ENCODE measurements at places on chromosomes 5 and 9.
A peak's percentile ranks its signal among the peaks of the same experiment; 100 is the strongest.

DNA sequence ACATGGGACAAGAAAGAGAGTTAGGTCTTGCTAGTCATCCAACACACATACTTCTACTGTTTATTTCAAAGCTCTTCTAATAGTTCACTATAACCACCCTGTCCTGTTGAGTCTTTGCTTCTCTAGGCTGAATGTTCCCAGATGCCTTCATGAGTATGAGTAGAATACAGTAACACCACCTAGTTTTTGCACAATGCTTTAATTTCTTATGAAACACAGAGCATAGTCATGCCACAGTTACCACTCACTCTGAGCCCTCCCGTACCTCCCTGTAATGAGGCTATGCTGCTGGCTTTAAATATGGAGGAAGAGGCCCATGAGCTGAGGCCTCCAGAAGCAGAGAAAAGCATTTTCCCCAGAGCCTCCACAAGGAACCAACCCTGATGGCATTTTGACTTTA lies 75.0 kb upstream of the SLC1A3 start:
- H3K27me3 ChIP-seq: no peaks in the 10 kb centered on the region
- H3K4me1 ChIP-seq: no peaks in the 10 kb centered on the region
- DNase-seq: no peak
- H3K4me3 ChIP-seq: no peak overlapping the region
- no peaks in the 10 kb centered on the region for H3K36me3 ChIP-seq

DNA sequence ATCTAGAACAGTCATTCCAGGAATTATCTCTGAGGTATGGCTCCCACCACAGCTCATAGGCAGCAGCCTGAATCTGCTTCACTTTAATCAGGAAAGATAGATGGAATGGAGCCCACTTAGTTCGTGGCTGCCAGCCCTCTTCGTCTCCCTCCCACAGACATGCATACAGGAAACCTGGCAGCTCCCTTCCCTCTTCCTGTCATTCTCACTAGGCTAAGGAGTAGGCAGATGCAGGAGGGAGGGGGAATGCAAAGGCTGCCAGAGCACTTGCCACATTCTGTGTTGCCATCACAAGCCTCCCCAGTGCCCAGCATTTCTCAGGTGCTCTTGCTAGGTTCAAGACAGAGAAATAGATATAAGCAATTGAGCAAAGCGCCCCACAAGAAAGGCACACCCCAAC lies 378.9 kb downstream of the ELAVL2 start:
- no peak overlapping the region for H3K27ac ChIP-seq
- H3K27me3 ChIP-seq: no peaks in the 10 kb centered on the region
- H3K4me1 ChIP-seq: no peaks in the 10 kb centered on the region
- no peaks in the 10 kb centered on the region for H3K36me3 ChIP-seq
- no peak overlapping the region for H3K4me3 ChIP-seq

DNA sequence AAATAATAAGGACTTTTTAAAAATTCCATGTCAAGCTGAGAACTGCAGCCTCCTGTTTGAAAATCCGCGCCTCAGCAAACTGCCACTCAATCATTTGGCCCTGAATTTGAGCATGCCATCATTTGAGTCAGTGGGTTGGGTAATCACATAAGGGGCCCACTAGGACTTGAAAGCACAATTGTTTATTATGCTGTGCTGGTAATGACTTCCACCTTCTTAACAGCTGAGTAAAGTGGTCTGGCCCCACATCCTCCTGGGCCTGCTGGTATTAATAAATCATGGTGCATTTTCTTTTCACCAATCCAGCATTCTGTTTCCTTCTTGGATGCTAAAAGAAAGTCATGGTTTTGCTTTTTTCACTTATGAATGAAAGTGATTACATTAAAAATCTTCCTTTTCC lies 103.0 kb upstream of the CTSL start:
- no peaks in the 10 kb centered on the region for H3K36me3 ChIP-seq
- H3K4me3 ChIP-seq: no peak overlapping the region
- no peak for DNase-seq
- H3K27ac ChIP-seq: no peak overlapping the region
- H3K4me1 ChIP-seq: no peaks in the 10 kb centered on the region
- no peaks in the 10 kb centered on the region for H3K27me3 ChIP-seq

GRCh38 chr5:32042551-32042961 lies 131.6 kb downstream of the GOLPH3 start:
- no peaks in the 10 kb centered on the region for H3K4me1 ChIP-seq
- H3K4me3 ChIP-seq: no peak overlapping the region
- H3K27me3 ChIP-seq: no peaks in the 10 kb centered on the region
- H3K27ac ChIP-seq: no peak overlapping the region
- no peak for DNase-seq

DNA sequence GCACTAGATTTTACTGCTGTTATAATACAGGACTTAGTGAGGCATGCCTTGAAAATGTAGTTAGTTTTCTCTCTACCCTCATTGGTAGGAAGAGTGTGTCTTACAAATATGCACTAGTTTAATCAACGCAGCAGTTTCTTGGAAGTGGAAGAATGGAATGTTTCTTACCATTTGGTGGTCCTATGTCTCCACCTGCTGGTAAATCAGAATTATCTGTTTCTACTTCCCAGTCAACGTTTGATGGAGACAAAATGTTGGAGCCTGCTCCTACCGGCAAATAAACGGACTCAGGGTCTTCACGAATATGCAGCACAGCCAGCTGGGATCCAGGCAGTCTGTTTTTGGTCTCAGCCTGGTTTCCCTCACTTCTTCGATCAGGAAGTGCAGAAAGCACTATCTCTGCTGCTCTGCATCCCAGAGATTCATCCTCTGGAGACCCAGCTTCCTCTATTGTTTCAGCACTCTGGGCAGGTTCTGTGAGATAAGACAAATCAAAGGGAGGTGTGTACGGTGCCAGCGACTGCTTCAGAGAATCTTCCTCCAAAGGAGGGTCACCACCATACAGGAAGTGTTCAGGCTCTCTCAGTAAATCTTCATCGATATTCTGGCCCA lies 59.5 kb upstream of the PCA3 start:
- no peaks in the 10 kb centered on the region for H3K27me3 ChIP-seq
- H3K4me1 ChIP-seq: peaks cover 4% of the 10 kb centered on the region
- no peak overlapping the region for H3K4me3 ChIP-seq
- no peak for DNase-seq
- H3K27ac ChIP-seq: no peak overlapping the region

- no peak overlapping the region for H3K27ac ChIP-seq
- no peaks in the 10 kb centered on the region for H3K4me1 ChIP-seq
These were observed 105.7 kb downstream of the NR3C1 start for GRCh38 chr5:143297756-143298155.

- DNase-seq: no peak
- H3K27ac ChIP-seq: no peak overlapping the region
- no peaks in the 10 kb centered on the region for H3K27me3 ChIP-seq
- no peaks in the 10 kb centered on the region for H3K36me3 ChIP-seq
These were observed 328.1 kb downstream of the MLLT3 start for GRCh38 chr9:20294046-20294750.

DNA sequence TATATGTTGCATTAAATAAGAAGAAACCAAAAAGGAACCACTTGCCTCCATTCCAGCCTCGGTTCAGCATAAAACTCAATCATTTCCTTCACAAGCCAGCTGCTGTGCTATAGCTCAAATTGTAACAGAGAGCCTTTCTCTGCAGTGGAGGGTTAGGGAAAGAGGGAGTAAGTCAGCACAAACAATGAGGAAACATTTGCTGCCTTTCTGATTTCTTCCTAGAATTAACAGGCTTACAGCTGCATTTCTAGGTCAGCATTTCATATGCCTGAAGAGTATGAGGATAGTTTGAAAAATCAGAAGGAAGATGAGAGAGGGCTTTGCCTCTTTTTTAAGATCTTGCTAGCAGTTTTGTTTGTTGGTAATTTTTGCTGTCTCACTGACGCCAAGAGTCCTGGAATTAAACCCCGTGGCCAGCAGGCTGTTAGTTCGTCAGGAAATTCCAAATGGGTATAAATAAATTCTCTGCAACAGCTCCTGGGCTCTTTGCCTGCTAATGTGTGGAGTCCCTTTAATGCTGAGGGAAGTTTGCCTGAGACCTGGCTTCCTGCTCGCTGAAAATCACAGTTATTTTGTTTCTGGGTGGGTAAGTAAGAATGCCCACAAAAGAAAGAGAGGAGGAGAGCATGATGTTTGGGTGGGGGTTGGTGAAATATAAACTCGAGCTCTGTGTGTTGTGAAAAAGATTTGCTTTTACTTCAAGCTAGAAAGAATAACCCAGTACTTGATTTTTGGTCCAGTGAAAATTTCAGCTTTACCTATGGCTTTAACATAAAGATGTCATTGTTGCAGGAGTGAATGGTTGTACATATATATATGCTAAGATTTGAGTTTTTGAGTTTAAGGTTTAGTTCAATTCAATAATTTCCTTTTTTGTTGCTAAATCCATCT lies 148.1 kb upstream of the DMRT1 start:
- H3K36me3 ChIP-seq: no peaks in the 10 kb centered on the region
- H3K27ac ChIP-seq: peak overlapping the region; percentile 32
- peak; percentile 56 for DNase-seq
- H3K4me3 ChIP-seq: no peak overlapping the region
- peaks cover 19% of the 10 kb centered on the region for H3K4me1 ChIP-seq

GRCh38 chr9:129724456-129725190 lies 28.2 kb downstream of the PTGES start:
- no peak for DNase-seq
- H3K4me1 ChIP-seq: no peaks in the 10 kb centered on the region
- no peak overlapping the region for H3K27ac ChIP-seq
- no peaks in the 10 kb centered on the region for H3K36me3 ChIP-seq
- no peaks in the 10 kb centered on the region for H3K27me3 ChIP-seq

- H3K4me1 ChIP-seq: no peaks in the 10 kb centered on the region
- H3K27ac ChIP-seq: peak overlapping the region; percentile 4
- no peaks in the 10 kb centered on the region for H3K36me3 ChIP-seq
- no peaks in the 10 kb centered on the region for H3K27me3 ChIP-seq
- no peak for DNase-seq
These were observed 25.1 kb downstream of the TRIO start for GRCh38 chr5:14168144-14168792.

- no peaks in the 10 kb centered on the region for H3K27me3 ChIP-seq
- no peaks in the 10 kb centered on the region for H3K36me3 ChIP-seq
- no peak overlapping the region for H3K27ac ChIP-seq
- H3K4me1 ChIP-seq: peaks cover 6% of the 10 kb centered on the region
- H3K4me3 ChIP-seq: no peak overlapping the region
These were observed 26.6 kb downstream of the PHF2 start for GRCh38 chr9:93603011-93603410.

DNA sequence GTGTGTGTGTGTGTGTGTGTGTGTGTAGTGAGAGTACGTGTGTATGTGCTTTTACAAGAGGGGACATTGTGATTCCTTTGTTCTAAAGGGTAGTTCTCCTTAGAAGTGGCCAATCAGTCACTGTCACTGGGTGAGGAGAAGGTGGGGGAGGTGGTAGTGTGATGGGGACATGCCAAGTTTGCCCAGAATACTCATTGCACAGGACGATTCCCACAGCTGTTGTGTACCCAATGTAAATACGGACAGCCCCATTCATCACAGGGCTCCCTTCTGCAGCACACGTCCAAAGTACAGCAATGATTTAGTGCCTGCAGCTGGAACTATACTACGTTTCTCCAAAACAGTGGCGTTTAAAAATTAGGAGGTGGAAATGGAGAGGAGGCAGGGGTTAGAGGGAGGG lies 287.8 kb downstream of the TLR4 start:
- no peak for DNase-seq
- no peak overlapping the region for H3K4me3 ChIP-seq

DNA sequence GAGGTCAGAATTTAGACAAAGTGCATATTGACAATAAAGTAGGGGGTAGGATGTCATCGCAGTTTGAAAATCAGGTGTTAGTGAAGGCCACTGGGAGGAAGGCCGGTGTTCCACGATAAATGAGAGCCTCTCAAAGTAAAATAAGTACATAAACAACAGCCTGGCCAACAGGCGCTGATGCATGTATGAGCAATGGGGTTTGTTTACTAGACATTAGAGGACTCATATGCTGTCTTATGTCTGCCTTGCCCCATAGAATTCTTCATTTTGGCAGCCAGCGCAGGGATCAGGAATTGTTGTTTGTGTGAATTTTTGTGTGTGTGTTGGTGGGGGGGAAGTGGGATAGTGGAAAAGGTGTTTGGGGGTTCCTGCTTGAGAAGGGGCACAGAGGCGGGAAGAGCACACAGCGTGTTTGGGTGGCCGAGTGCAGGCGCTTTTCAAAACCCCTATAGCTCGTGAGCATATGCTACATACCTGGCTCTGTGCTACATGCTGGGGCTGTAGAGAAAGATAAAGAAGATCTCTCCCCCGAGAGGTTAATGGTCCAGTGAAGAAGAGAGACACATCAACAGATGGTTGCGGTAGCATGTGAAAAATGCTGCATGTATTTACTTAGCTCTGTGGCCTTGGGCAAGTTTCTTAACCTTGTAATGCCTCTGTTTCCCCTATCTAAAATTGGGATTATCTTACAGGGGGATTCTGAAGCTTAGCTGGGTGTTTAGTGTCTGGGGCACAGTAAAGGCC lies 11.5 kb downstream of the SNX30 start:
- no peaks in the 10 kb centered on the region for H3K27me3 ChIP-seq
- peaks cover 7% of the 10 kb centered on the region for H3K4me1 ChIP-seq
- no peak overlapping the region for H3K4me3 ChIP-seq
- H3K36me3 ChIP-seq: no peaks in the 10 kb centered on the region
- no peak for DNase-seq

- H3K27ac ChIP-seq: no peak overlapping the region
- no peak overlapping the region for H3K4me3 ChIP-seq
- no peaks in the 10 kb centered on the region for H3K4me1 ChIP-seq
- no peak for DNase-seq
- H3K27me3 ChIP-seq: no peaks in the 10 kb centered on the region
These were observed 125.5 kb downstream of the CDK5RAP2 start for GRCh38 chr9:120454467-120454866.
